Glomerular endothelial cell (primary cell): ENCODE measurements at places on chromosomes 2 and 18.

- no peak for DNase-seq
These were observed 675.6 kb upstream of the CELF4 start for GRCh38 chr18:38241216-38241615.

DNA sequence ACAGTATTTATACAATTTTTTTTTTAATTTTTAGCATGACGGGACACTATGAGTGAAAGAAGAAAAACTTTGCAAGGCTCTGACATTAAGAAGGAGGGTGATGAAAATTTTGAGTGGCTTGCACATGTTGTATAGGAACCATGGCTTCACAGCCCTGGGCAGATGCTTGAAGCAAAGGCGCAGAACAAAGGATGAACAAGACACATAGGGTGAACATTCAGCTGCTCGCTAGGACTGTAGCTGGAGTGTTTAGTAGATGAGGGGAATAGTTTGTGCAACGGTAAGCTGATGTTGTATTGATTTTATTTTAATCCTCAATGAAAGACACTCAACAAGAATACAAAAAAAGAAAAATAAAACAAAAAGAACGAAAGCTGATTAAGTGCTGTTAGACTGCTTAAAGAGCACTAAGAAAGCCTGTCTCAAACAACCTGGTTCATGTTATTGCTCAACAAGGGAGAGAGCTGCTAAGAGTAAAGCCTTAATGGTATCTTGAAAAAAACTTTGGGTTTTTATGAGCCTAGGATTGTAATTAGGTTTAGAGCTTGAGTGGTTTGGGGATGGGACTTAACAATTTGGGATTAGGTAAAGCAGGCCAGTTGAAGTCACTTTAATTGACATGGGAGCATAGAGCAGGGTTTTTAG lies 41.2 kb upstream of the GCFC2 start:
- DNase-seq: no peak

- no peak for DNase-seq
These were observed 324.8 kb upstream of the HS6ST1 start for GRCh38 chr2:128643221-128644065.

GRCh38 chr18:3721771-3722648 lies 272.0 kb downstream of the TGIF1 start:
- no peak for DNase-seq
